ENCODE measurements at places on chromosomes 7 and 10.

GRCh38 chr10:47031211-47031900 lies 120.1 kb downstream of the PTPN20 start:
- no peak for DNase-seq

DNA sequence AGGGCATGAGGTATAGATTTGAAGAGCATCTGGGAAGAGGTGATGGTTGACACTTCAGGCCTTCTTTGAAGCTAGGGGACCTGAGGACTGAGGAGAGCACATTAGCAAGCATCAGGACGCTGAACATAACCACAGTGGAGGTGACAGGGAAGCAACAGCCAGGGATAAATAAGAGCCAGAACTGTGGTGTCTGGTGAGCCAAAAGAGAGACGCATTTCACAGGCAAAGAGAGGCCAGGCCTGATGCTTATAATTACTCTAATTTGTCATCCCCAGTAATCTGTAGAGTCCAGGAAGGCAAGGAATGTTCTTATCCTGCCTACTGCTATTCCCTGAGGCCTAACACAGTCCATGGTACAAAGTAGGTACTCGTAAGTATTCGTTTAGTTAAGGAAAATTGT lies 10.4 kb upstream of the FAS start:
- DNase-seq = no peak

GRCh38 chr10:14560791-14561765 lies 213.6 kb downstream of the FAM107B start:
- DNase-seq = no peak

- DNase-seq = no peak
Observed at GRCh38 chr7:27890205-27890849, 150.4 kb downstream of the TAX1BP1 start.

DNA sequence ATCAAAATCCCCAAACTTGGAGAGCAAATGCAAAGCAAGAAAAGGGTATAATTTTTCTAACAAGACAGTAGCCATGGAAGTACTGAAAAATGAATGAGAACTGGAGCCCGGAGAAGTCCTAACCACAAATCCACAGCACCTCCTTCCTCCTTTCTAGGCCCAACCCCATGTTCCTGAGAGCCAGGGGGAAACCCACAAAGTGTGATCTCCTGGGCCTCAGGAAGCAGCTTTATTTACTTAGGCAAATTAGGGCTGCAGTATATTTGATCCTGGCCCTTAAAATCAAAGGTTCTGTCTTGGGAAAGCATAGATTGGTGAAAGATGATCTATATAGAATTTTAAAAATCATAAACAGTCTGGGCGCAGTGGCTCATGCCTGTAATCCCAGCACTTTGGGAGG lies 103.0 kb downstream of the DOCK4 start:
- DNase-seq = no peak

- peak; percentile 76 for DNase-seq
Observed at GRCh38 chr10:119502209-119502608, 40.3 kb downstream of the RGS10 start.

DNA sequence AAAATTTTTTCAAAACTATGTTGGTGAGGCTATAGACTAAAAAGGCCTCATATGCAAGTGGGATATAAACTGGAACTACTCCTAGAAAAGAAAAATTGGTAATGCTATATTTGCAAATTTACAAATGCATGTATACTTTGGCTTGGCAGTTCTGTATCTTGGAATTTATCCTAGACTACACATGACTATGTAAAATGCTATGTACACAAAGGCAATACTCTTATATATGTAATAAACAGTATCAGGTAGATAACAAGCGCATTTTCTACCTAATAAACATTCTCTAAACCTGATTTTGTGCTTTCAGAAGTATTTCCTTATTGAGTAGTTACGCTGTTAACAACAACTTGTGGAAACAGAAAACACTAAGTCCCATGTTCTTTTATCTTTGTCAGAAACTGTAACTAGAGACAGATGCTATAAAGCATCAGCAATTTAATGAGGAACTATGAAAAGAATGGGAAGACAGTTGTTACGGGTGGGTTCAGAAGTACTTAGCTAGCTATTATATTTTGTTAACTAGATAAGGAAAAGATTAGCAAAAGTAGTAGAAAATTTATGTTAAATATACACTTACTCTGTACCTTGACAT lies 107.8 kb downstream of the ARHGAP12 start:
- no peak for DNase-seq

DNA sequence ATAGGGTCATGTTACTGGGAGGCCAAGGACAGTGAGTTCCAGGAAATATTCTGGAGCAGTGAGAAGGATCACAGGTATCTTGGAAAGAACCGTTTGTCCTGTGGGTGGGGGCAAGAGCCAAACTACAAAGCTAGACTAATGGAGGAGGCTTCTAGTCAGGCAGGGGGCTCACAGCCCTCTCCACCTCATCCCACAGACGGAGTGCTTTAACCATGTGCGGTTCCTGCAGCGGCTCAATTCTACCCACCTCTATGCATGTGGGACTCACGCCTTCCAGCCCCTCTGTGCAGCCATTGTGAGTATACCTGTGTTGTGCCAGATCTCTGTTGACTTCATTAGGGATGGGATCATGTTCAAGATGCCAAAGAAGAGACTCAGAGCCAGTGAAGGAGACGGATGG lies 8.1 kb downstream of the SEMA4G start:
- DNase-seq = no peak

- DNase-seq = no peak
Observed at GRCh38 chr7:128014811-128015210, 16.4 kb downstream of the LRRC4 start.

- DNase-seq = no peak
Observed at GRCh38 chr7:157827045-157827862, 490.4 kb downstream of the DNAJB6 start.

GRCh38 chr7:4822677-4823076 lies 39.2 kb downstream of the PAPOLB start:
- no peak for DNase-seq

DNA sequence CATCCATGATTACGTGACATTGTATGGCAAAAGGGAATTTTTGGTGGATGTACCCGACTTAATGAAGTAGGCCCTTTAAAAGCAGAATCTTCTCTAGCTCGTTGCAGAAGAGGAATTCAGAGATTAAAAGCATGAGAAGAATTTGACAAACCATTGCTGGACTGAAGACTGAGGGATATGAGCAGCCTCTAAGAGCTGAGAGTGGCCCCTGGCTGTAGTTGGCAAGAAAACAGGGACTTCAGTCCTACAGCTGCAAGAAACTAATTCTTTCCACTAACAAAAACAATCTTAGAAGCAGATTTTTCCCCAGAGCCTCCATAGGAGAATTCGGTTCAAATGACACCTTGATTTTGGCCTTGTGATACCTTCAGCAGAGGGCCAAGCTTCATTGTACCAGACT lies 34.1 kb downstream of the MACC1 start:
- DNase-seq = no peak

- DNase-seq = no peak
Observed at GRCh38 chr7:4144811-4145510, 537.1 kb upstream of the FOXK1 start.

- no peak for DNase-seq
Observed at GRCh38 chr7:118429141-118429540, 204.6 kb downstream of the ANKRD7 start.

GRCh38 chr7:93048136-93048930 lies 69.4 kb downstream of the SAMD9 start:
- DNase-seq = no peak

- DNase-seq = no peak
Observed at GRCh38 chr10:132399117-132400035, 2.4 kb downstream of the PWWP2B start.

GRCh38 chr7:48307041-48307714 lies 135.9 kb downstream of the ABCA13 start:
- no peak for DNase-seq

- DNase-seq = no peak
Observed at GRCh38 chr7:150569245-150569955, 2.2 kb downstream of the GIMAP4 start.

GRCh38 chr10:135601-136464 lies 578 bp downstream of the ZMYND11 start:
- peak; percentile 61 for DNase-seq

DNA sequence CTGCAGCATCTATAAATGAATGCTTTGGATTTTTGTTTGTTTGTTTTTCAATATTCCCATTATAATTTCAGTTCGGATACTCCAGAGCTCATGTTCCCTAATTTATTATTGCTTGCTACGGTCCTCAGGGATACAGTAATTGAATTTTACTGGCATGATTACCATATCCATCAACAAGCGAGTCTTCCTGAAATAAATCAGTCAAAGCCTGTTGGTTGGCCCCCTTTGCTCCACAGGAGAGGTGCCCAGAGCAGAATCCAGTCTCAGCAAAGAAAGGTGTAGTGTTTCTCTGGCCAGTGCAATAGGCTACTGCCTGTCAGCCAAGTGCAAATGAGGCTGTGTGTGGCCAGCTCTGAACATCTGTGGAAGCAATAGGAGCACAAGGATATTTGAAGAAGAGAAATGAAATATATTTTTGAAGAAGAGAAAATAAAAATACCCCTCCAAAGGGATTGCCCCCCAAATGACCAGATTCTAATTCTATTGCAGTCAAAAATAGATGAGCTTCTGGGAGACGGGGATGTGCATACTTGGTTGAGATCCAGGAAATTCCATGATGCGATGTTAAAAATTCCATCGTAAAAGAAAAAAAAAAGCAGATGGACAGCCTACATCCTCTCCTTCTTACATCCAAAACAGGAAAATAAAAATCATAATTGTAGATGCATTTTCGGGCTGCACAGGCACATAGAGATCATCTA lies 18.1 kb downstream of the TRIL start:
- DNase-seq = no peak

GRCh38 chr10:35412900-35413491 lies 76.7 kb downstream of the CCNY start:
- DNase-seq = no peak

DNA sequence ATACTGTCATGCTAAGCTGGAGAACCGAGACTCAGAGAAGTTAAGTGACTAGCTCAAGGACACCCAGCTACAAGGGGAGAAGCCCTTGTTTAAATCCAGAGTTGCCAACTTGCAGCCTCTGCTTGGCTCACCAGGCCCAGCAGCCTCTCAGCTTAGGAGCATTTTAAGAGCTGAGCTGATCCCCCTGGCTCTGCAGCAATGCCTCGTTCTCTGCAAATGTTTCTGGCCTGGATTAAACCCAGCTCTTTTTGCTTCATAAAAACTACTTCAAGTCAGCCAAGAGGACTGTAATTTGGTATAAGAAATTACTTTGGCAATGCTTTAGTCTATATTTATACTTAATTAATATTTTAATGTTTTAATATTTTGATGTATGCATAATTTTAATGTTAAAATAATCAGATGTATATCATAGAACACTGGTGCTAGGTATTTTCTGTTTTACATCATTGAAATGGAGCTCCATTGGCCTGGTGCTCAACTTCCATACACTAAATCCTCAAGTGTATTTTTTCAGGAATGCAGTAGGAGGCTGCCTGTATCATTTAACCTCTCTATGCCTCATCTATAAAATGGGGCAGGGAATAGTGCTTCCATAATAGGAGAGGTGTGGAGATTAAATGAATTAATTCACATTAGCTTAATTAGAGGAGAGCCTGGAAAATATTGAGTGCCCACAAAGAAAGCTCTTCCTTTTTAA lies 184.2 kb downstream of the EMX2 start:
- no peak for DNase-seq

DNA sequence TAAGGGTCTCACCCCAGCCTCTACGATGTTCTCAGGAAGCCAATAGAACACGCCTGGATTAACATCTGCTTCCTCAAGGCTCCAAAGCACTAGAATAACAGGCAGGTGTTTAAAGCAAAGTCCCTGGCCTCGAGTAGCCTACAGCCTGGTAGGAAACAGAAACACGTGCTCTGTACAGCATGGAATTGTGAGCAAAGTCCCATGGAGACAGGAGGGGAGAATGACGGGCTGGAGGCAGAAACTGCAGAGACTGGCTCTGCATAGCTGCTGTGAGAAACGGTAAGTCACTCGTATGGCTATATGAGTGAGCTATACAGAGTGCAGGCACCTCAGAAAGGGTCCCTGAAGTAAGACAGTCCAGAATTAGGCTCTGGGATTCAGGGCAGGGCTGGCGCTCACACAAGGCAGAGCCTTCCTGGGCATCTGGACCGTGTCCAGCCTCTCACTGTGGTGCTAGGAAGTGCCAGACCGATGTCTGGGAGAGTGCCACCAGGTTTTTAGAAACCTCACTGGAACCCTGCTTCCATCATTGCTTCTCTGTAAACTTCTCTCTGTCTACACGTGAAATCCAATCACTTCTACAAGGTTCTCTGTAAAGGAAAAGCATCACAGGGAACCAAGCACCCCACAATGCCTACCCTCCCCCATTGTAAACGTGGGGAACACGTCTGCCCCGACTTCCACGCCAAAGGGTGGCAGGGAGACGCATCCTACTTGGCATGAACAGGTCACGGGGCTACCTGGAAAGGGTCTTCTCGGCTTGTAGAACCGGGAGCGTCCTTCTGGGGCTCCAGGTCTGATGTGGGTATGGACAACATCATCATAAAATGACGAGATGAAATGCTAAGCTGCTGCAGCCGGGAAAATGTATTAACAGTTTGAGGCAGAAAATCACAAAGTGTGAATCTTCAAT lies 38.8 kb upstream of the SHH start:
- no peak for DNase-seq

DNA sequence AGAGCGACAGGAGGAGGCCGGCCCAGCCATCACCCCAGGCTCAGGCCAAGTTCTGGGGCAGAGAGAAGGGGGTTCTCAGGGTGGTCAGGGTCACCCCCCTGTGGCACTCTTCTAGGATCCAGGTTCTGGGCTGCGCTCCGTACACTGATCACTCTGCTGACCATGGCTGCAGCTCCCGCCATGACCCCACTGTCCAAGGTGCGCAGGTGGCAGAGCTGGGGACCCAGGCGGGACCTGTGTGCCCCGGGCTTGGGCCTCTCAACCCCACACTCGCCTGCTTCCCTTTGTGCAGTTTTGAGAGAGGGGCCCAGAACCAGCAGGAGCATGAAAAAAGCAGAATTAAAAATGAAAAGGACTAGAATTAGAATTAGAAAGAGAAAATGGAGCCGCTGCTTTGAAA lies 227.1 kb downstream of the FANK1 start:
- no peak for DNase-seq

DNA sequence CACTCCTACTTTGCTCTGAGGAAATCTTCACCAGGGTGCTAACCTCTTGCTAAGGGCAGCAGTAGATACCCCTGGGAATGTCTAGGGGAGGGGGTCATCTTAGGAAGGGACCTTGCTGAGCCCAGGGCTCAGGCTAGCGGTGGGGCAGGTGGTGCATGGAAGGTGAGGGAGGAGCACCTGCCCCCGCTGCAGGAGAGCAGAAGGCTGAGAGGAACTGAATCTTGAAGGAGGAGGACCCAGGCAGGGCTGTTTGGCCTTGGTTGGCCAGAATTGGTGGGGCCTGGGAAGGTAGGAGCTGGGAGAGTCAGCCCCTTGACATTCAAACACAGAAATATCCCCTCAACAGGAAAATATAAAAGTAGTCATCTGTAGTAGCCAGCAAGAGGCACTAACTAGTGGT lies 7.0 kb downstream of the CALHM3 start:
- DNase-seq = no peak
